Neural progenitor cell (in vitro differentiated cells): ENCODE measurements at places on chromosomes 12 and 14. TPM values are rescaled to one million over a fixed set of nuclear protein-coding genes. Genes with fewer than 3 reads are reported as not detected.

DNA sequence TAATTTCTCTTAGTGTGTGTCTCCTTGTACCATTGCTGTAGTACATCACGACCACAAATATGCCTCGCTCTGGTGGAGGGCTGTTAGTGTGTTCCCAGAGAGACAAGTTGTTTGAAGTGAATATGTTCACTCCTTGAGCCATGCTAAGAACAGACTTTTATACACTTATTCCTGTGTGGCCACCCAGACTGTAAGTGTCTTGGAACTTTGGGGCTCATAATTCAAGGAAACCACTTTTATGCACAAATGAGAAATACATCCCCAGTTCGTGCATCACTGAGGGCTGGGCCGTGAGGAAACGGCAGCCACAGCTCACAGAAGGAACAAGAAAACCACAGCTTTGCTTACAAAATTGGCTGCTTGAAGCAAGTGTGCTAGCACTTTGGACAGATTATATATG lies 362.2 kb upstream of the DDHD1 start:
- H3K4me3 ChIP-seq = no peak overlapping the region
- no peaks in the 10 kb centered on the region for H3K4me1 ChIP-seq
- H3K27me3 ChIP-seq = no peaks in the 10 kb centered on the region
- no peak overlapping the region for H3K27ac ChIP-seq
- DNase-seq = no peak

- H3K4me3 ChIP-seq = no peak overlapping the region
- no peak for DNase-seq
- peaks cover 59% of the 10 kb centered on the region for H3K27me3 ChIP-seq
These were observed 5.7 kb downstream of the ADCY4 start for GRCh38 chr14:24329073-24329663.

DNA sequence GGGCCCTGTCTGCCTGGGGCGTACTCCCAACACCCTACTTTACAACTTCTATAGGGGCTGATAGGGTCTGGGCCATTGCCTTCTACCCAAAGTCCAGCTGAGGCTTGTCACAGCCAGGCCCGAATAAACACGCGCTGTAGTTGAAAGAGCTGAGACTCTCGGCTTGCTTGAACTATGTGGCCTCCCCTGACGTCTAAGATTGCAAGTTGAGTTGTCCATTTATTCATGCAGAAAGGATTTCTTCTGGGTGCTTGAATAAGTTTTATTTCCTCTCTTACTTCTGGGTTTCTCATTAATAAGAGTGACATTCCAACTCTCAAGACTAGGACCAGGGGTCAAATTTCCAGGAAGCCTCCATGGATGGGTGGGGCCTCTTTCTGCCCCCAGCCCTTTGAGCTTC lies 74.4 kb upstream of the VRK1 start:
- no peak overlapping the region for H3K4me3 ChIP-seq
- DNase-seq = no peak
- H3K4me1 ChIP-seq = no peaks in the 10 kb centered on the region
- H3K36me3 ChIP-seq = no peaks in the 10 kb centered on the region
- H3K27ac ChIP-seq = no peak overlapping the region
- no peaks in the 10 kb centered on the region for H3K27me3 ChIP-seq

DNA sequence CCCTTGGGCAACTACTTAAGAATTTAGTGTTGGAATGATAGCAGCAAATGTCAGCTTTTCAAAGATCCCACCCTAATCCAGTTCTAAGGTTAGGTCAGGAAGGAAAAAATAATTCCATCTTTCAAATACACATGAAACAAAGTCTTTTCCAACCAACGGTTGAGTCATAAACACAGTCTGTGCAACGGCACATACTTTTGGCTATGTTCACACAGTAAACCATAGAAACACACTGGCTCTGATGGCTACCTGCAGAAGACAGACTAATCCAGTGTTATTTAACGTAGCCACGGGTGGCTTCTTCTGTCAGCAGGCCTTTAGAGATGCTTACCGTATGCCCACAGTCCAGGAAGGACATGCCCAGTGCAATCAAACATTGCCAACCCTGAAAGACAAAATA lies 35.7 kb downstream of the HIGD1C start:
- no peaks in the 10 kb centered on the region for H3K4me1 ChIP-seq
- DNase-seq = no peak
- no peaks in the 10 kb centered on the region for H3K36me3 ChIP-seq
- H3K4me3 ChIP-seq = no peak overlapping the region
- no peaks in the 10 kb centered on the region for H3K27me3 ChIP-seq

DNA sequence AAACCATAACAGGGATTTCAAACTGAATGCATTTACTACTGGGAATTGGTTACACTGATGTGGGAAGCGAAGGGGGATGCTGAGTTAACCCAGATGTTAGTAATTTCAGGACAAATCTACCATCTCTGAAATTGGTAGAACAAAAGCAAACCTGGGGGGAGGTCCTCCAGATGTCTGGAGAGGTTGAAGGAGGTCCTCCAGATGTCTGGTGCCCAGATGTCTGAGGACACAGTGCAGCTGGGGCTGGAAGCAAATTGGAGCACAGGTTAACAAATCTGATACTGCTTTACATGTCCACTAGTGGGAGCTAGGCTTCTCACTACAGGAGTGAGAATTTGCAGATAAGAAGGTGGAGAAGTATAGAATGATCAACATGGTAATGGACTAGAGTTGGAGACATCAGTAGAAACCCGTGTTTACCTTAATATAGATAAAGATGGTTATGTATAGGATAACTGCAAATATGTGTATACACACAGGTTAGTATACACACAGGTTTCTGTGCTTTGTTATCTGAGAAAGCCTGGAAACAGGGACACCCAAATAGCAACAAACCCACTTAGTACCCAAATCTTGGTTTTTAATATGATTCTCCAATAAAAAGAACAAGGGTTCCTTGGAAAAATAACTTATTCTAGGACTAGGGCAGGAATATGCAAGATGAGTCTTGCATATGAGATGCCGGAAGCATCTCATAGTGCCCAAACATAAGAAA lies 162.5 kb downstream of the C12orf50 start:
- H3K36me3 ChIP-seq = no peaks in the 10 kb centered on the region
- no peak overlapping the region for H3K27ac ChIP-seq
- H3K4me1 ChIP-seq = peaks cover 24% of the 10 kb centered on the region

GRCh38 chr14:75234173-75235115 lies 44.2 kb upstream of the FOS start:
- no peak overlapping the region for H3K4me3 ChIP-seq
- no peak overlapping the region for H3K27ac ChIP-seq
- peaks cover 22% of the 10 kb centered on the region for H3K4me1 ChIP-seq
- DNase-seq = no peak
- no peaks in the 10 kb centered on the region for H3K27me3 ChIP-seq
- H3K36me3 ChIP-seq = no peaks in the 10 kb centered on the region

- DNase-seq = no peak
- no peaks in the 10 kb centered on the region for H3K27me3 ChIP-seq
- H3K4me3 ChIP-seq = no peak overlapping the region
- no peaks in the 10 kb centered on the region for H3K36me3 ChIP-seq
These were observed 9.3 kb downstream of the DGLUCY start for GRCh38 chr14:91123201-91123600.

DNA sequence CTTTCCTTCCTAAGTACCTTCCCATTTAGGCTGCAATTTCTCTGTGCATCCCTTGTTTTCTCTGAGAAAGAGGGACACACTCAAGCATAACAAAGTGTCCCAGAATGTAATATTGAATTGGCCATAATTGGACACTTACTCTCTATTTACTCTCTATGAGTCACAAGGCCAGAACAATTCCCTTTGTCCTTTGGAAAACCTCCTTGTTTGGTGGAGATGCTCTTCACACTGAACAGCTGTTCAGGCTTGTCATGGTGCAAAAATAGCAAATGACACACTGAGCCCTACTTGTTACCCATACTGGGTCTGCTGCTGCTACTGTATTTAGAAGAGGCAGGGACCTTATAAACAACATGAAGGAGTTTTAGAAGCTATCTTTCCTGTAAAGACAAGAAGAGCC lies 1590.5 kb upstream of the TMEM132C start:
- DNase-seq = no peak
- no peaks in the 10 kb centered on the region for H3K36me3 ChIP-seq
- no peak overlapping the region for H3K27ac ChIP-seq
- no peaks in the 10 kb centered on the region for H3K27me3 ChIP-seq
- no peaks in the 10 kb centered on the region for H3K4me1 ChIP-seq

DNA sequence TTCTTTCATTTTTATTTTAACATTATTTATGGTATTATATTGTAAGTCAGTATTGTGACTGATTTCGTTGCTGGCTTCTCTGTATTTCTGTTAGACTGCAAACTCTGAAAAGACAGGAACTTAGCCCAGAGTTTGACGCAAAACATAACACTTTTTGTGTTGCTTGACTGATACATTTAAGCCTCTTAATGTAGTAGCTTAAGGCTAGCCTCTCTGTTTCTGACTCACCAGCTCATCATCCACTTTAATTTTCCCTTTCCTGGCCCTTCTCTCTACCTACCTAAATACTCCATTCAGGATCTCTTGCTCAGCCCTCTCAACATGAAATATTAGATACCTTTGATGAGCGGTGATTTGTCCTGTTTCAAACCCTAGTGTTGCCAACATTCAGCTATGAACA lies 420.6 kb downstream of the LRFN5 start:
- no peaks in the 10 kb centered on the region for H3K36me3 ChIP-seq
- H3K4me1 ChIP-seq = no peaks in the 10 kb centered on the region
- no peaks in the 10 kb centered on the region for H3K27me3 ChIP-seq
- DNase-seq = no peak
- H3K27ac ChIP-seq = no peak overlapping the region

DNA sequence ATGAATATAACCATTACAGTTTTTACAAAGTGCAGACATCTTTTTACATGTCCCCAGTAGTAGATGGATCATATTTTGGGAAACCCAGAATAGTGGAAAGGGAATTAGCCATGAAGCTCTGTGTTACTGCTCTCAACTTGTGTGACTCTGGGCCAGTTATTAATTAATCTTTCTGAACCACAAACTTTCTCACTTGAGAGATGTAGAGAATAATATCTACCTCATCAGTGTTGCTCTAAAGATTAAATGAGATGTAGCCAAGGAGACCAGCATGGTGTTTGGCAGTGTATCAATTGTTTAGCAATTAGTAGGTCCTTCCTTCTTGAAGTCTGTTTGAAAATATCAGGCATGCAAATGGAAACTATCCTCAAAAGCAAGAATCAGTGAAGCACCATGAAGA lies 169.2 kb downstream of the TMTC2 start:
- peaks cover 2% of the 10 kb centered on the region for H3K36me3 ChIP-seq
- H3K4me1 ChIP-seq = peaks cover 26% of the 10 kb centered on the region
- H3K4me3 ChIP-seq = no peak overlapping the region
- H3K27me3 ChIP-seq = no peaks in the 10 kb centered on the region
- H3K27ac ChIP-seq = no peak overlapping the region
- DNase-seq = no peak

GRCh38 chr12:67662910-67663538 lies 14.5 kb downstream of the DYRK2 start:
- H3K4me3 ChIP-seq = no peak overlapping the region
- no peaks in the 10 kb centered on the region for H3K36me3 ChIP-seq
- no peak for DNase-seq
- no peaks in the 10 kb centered on the region for H3K27me3 ChIP-seq
- H3K4me1 ChIP-seq = peaks cover 22% of the 10 kb centered on the region

DNA sequence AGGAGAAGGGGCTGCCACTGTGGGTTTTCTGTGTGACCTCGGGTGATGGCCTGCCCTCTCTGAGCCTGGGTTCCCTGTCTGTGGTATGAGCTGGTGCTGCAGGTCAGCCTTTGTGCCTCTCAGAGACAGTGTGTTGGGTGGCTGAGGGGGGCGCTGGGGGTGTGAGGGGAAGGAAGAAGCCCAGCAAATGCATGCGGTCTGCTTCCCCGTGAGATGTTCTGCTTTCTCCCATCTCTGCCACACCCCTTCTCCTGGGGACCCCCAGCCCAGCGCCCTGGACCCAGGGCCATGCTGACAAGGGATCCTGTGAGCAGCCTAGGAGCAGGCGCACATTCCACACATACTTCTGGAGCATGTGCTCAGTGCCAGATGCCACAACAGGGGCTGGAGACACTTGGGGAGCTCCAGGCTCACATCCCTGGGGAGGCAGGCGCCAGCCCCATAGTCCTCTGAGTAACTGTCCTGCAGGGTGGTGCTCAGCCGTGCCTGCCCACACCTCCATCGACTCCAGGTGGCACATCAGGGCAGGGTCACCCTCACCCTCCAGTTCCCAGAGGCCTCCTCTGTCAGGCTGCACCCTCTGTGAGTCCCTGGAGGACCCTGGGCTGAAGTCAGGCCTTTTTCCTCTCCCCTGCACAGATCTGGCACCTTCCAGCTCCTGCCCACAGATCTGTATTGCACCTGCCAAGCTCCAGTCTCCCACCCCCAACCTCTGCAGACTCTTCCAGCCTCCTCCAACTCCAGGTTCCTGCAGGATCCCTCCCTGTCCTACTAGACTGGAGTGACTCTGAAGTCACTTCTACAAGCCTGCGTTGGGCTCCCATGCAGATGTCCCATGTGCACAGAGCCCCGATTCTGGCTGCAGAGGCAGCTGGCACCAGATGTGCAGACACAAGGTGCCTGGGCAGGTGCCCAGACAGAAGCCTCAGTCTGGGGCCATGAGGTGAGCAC lies 205.6 kb downstream of the KIF26A start:
- no peak overlapping the region for H3K27ac ChIP-seq
- no peaks in the 10 kb centered on the region for H3K4me1 ChIP-seq
- H3K27me3 ChIP-seq = peaks cover 11% of the 10 kb centered on the region
- no peaks in the 10 kb centered on the region for H3K36me3 ChIP-seq
- peak; percentile 39 for DNase-seq

PDZRN4 gene
- total RNA-seq = 0.06 and 0.09 TPM in 2 replicates

PRKD1 gene
- total RNA-seq = 8.1 and 8.7 TPM in 2 replicates

VWF gene
- total RNA-seq = 8.0 and 11.3 TPM in 2 replicates

ADAMTS20 gene
- total RNA-seq = 8.6 and 10.9 TPM in 2 replicates

OAS1 gene
- not detected in 2 replicates for total RNA-seq

RDH12 gene
- 1.3 and 1.5 TPM in 2 replicates for total RNA-seq
